ENCODE measurements at places on chromosomes 3 and 15.

- DNase-seq, result no peak
These were observed 17.7 kb downstream of the STAG1 start for GRCh38 chr3:136734382-136735070.

- no peak for DNase-seq
These were observed 6.3 kb downstream of the HTR3D start for GRCh38 chr3:184037816-184038215.

- peak; percentile 30 for DNase-seq
These were observed 388.2 kb upstream of the AGTR1 start for GRCh38 chr3:148309390-148310035.

DNA sequence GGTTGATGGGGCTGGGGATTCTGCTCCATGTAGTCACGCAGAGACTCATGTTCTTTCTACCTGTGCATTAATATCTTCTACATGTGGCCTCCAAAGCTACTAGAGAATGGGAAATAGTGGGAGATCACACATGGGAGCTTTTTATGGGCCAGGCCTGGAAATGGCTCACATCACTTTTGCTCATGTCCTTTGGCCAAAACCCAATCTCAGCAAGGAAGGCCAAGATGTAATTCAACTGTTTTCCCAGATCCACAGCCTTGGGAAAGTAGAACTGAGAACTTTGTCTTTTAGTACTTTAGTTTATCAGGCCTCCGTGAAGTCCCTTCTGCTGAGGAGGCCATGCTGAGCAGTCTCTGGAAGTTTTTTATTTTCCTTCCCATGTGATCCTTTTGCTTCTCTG is 73.2 kb upstream of the SLC4A7 start:
- DNase-seq, result no peak

DNA sequence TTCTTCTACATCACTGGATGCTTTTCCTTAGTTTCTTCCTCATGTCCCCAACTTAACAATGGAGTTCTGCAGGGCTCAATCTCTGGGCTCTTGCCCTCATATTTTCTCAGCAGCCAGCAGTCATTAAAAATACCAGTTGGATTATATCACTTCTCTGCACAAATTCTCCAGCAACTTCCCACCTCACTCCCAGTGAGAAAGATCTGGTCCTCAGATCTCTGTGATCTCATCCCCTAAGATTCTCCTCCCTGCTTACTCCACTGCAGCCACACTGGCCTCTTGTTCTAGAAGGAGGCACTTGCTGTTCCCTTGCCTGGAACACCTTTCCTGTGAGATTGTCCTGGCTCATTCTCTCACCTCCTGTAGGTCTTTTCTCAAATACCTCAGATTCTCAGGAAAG is 6.1 kb downstream of the ERICH6 start:
- no peak for DNase-seq

DNA sequence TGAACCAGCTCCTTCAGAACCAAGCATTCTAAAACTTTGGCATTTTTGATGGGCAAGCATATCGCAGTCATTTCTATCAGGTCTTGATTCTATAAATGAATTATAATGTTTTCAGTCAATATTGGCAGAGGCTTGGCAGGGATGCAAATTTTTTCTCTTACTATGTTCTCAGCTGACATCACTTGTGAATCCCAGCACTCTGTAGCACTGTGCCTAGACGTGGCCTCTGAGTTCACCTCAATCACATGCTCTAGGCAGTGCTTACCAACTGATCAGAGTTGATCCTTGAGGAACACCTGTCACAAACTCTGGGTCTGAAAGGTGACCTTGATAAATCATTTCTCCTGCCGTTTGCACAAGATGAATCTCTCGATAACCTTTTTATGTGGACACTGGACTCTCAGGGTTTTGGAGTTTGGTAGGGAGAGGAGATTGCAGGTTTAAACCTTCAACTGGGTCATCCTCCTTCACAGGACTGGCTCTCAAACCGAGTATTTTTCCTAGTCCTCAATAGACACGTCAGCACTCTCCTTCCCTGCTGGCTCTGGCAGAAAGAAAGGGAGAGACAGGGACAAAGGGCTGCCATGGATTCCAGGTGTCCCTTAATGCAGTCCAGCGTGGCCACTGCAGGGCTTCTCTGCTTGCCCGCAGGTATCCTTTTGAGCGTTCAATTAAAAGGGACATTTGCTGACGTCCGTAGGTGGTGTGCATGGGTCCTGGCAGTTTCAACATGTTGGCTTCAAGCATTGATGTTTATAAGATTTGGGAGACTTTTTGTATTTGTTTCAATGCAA is 222.3 kb upstream of the CMC1 start:
- DNase-seq, result no peak

DNA sequence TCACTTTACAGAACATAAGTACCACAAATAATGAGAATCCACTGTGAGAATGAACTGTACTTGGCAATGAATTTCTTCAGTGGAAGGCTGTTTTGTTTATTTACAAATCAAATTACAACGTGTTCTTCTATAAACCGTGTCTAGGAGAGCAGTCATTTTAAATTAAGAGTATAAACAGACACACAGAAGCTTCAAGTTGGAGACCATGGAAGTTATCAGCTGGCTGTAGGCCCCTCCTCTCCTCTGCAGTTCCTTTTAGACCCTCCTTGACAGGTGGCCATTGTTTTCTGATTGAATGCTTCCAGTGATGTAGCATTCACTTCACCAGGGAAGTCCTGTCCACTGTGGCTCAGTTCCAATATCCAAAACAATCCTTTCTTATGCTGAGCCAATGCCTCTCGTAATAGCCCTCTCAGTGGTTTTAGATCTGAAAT is 7.3 kb upstream of the MAPK6 start:
- no peak for DNase-seq

- DNase-seq, result no peak
These were observed 63.1 kb downstream of the CDC25A start for GRCh38 chr3:48125013-48125705.

- no peak for DNase-seq
These were observed 14.4 kb upstream of the OCA2 start for GRCh38 chr15:28113394-28114113.

GRCh38 chr3:141436180-141436579 is 50.6 kb upstream of the RASA2 start:
- no peak for DNase-seq

DNA sequence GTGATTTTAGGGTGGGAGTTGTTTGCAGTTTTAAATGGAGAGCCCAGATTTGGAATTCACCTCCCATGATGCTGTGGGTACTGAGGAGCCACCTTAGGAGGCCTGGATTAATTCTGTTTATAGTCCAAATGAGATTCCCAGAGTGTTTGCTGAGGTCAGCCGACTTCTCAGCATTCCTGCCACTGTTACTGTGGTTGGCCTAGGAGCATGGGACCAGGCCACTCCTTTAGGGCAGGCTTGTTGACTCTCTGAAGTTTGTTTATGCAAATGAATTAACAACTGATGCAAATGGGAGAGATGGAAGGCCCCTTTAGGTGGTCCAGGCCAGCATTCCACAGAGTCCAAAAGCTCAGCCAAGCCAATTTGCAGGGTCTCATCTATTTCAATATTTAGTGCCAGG is 46.1 kb downstream of the CACNA2D3 start:
- no peak for DNase-seq

GRCh38 chr3:24657870-24658510 is 163.3 kb upstream of the THRB start:
- DNase-seq, result no peak

- no peak for DNase-seq
These were observed 33.6 kb downstream of the GOLGA6L10 start for GRCh38 chr15:82315519-82316246.

DNA sequence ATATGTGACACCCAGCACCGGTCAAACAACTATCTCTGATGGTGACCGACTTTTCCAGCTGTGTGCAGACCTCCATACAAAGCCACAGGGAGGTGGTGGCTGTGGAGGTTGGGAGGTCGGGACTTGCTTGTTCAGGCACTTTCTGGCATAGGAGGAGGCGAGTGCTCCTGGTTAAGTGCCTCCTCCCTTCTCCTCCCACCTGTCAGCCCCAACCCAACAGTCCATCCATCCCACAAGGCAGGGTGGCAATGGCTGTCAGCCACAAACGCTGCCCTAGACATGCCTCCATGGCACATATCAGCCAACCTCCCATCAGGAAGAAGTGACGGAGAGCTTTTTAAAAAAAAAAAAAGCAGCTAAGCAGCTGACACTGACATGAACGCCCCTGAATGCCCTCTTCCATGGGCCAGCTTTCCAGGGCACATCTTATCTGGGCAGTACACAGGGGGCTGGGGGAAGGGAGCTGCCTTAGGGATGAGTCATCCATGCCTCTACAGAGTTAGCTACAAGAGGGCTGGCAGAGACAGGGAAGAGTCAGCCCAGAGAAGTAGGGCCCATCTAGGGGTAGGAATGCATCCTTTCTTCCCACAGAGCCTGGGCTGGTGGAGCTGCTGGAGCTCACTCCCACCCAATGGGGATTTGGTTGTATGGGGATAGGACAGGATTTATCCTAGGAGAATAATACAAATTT is 41.2 kb downstream of the CCDC12 start:
- peak; percentile 67 for DNase-seq

- no peak for DNase-seq
These were observed 792 bp downstream of the TPRA1 start for GRCh38 chr3:127589600-127590281.

DNA sequence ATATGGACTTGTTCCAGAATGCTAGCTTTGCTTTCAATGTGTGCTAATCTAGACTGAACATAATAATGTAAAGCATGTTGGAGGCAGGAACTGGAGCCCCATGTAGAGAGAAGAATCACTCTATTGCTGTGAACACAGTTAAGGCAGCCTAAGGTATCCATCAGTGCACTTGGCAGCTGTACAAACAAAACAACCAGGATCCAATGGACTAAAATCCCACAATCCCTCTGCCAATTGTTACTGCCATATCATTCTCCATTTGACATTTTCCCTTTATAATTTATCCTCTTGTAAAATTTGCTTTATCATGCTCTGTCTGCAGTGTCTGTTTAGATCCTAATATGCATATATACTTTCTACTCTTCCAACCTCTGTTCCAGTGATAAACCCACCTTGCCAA is 756.8 kb upstream of the LMCD1 start:
- no peak for DNase-seq

GRCh38 chr3:72418244-72418643 is 430.0 kb downstream of the SHQ1 start:
- no peak for DNase-seq

DNA sequence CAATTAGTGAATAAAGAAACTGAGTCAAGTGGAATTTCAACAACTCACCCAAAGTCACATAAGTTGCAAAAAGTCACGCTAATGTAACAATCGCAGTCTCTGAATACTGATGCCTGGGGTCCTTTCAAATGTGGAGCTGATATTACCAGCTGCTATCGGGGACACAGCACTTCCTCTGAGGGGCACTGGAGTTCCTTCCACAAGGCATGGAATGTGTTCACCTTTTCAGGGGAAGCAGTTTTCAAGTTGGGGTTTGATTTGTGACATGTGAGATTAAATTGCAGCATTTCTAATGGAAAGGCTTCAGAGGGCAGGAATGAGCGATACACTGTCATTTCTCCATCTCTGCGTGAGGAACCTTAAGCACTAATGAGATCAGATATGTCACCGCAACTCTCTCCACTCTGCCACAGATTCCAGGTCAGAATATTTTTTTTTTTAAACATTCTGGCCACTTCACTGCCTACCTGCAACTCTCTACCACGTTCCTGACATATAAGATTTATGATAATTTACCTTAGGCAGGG is 807.2 kb upstream of the CFAP20DC start:
- no peak for DNase-seq

GRCh38 chr3:52820736-52821135 is 9.7 kb downstream of the ITIH4 start:
- DNase-seq, result peak; percentile 24

DNA sequence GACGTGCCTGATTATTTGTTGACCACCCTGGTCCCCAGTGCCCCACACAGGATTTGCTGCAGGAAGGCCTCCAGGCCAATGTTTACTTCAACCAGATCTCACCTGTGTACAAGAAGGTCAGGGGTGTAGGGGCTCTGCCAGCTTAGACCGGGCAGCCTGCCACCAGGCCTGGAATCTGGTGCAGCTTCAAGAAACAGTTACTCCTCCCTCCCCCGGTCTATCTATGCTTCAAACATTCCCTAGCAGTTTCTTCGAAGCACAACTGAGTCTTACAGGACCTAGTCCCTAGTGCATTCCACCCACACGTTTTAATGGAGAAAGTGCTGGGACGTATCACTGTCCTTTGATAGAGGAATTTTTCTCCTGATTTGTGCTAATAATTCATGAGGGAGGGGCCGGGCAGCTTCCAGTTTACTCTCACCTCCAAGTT is 8.0 kb downstream of the SH3BP5 start:
- no peak for DNase-seq

GRCh38 chr3:186235554-186235953 is 126.5 kb downstream of the DGKG start:
- DNase-seq, result no peak

GRCh38 chr3:76400141-76400540 is 614.8 kb upstream of the ZNF717 start:
- no peak for DNase-seq

DNA sequence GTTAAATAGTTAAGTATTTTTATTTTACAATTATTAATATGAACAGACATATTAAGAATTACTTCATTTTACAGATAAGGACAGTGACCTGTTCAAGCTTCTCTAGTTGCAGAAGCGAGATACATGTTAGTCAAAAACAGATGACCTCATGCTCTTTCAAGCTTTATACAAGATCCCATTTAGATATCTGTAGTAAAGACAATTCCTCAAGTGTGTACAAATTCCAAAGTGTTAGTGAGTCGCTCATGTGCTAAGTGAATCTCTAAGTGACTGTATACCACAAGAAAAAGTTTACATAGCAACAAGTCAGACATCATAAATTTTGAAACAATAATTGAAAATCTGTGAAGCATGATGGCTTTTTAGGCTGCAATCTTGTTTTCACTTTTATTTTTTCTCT is 293.8 kb downstream of the ROBO1 start:
- DNase-seq, result no peak

DNA sequence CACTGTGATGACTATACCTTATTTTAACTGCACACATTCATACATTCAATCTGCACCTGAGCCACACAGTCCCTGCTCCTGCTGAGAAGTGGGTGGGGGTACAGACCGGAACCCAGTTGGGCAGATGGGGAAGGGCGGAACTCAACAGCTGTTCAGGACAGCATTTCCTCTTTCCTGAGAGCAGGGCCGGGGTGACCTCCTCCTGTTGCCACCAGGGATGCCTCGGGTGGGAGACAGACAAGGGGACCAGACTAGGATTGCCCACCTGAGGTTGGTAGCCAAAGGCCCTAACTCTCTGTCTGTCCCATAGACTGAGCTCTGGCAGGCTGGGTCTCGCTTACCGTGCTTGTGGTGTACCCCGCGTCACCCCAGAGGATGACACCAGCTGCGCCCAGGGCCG is 3.9 kb downstream of the HYAL2 start:
- DNase-seq, result no peak

DNA sequence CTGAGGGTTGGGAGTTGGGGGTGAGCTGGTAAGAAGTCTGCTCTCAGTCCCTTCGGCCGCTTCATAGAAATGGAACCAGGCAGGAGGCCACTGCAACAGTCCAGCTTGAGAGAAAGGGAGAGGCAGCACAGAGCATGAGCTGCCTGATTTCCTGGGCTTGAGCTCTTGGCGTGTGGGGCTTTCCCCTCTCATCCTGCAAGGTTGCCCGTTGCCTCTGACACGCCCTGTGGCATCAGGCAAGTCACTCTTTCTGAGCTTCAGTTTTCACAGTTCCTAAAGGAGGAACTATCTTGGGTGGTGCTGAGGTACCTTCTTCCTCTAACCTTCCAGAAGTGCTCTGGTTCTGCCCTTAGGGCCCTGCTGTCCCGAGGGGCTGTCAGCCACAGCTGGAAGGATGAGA is 4.9 kb downstream of the MESP2 start:
- no peak for DNase-seq

- no peak for DNase-seq
These were observed 2.3 kb upstream of the HMCES start for GRCh38 chr3:129276385-129276784.

- DNase-seq, result peak; percentile 32
These were observed 86.7 kb upstream of the LIMD1 start for GRCh38 chr3:45507820-45508317.

All from neuronal stem cell (in vitro differentiated cells).